ENCODE measurements at places on chromosomes 11 and 22. TPM values are rescaled to one million over a fixed set of nuclear protein-coding genes. Genes with fewer than 3 reads are reported as not detected.
A peak's percentile ranks its signal among the peaks of the same experiment; 100 is the strongest.

Gene TRPC6
- 0.34 TPM for total RNA-seq

DNA sequence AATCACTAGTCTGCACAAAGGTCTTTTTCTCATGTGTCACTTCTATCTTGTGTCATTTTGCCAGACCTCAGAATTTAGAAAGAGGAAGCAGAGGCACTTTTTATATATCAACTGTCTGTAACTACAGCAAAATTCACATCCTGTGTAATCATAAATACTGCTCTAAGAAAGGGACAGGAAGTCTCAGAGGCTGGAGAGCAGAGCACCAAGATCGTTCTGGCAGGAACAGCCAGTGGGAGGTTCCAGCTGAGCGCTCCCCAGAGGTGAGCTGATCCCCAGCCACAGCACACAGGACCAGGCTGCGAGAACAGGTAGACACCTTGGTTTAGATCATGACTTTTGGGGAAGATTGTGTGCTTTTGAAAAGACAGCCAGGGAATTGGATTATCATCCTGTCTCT, at the start of gene MS4A7:
Gene MS4A7 (plus strand): TSS at position 179 of the 400 bp plus-strand sequence. CDS start 4,610 bp downstream, outside the sequence.
- H3K36me3 ChIP-seq = no peaks in the 10 kb centered on the region
- no peak within 1 kb of the TSS for H3K4me3 ChIP-seq
- no peaks in the 10 kb centered on the region for H3K4me1 ChIP-seq
- no peak for DNase-seq
- H3K27ac ChIP-seq = no peak within 1 kb of the TSS

- H3K4me3 ChIP-seq = no peak overlapping the region
- peak; percentile 45 for DNase-seq
- peaks cover 10% of the 10 kb centered on the region for H3K27me3 ChIP-seq
- H3K4me1 ChIP-seq = no peaks in the 10 kb centered on the region
These were observed 64.7 kb upstream of the ASPHD2 start for GRCh38 chr22:26364066-26365015.

GRCh38 chr11:109109150-109109549, 312.8 kb upstream of the C11orf87 start:
- no peaks in the 10 kb centered on the region for H3K36me3 ChIP-seq
- no peak overlapping the region for H3K27ac ChIP-seq
- H3K27me3 ChIP-seq = no peaks in the 10 kb centered on the region
- no peaks in the 10 kb centered on the region for H3K4me1 ChIP-seq

Gene LARGE1
- total RNA-seq = 24.8 TPM

Gene SLC6A5
- total RNA-seq = not detected

Gene KIRREL3
- total RNA-seq = 5.3 TPM

- no peak overlapping the region for H3K27ac ChIP-seq
- H3K27me3 ChIP-seq = no peaks in the 10 kb centered on the region
- no peak for DNase-seq
- no peak overlapping the region for H3K4me3 ChIP-seq
These were observed 397.7 kb downstream of the TBC1D22A start for GRCh38 chr22:47160141-47160541.

Measured in SJSA1 (cell line).